COR-L47 (cell line): ENCODE measurements at places on chromosomes 13 and 19.

GRCh38 chr13:49615836-49616675 lies 12.3 kb upstream of the ARL11 start:
- DNase-seq, result no peak

- DNase-seq, result peak; percentile 13
These were observed 116.0 kb upstream of the RNF113B start for GRCh38 chr13:98293103-98293502.

GRCh38 chr19:17871878-17872250 lies at the start of gene SLC5A5:
TSS of gene SLC5A5 (plus strand) at chr19:17871945. CDS start at chr19:17872320, 375 bp downstream.
- no peak for DNase-seq

- DNase-seq, result no peak
These were observed 124.9 kb upstream of the UBL3 start for GRCh38 chr13:29975283-29975682.

DNA sequence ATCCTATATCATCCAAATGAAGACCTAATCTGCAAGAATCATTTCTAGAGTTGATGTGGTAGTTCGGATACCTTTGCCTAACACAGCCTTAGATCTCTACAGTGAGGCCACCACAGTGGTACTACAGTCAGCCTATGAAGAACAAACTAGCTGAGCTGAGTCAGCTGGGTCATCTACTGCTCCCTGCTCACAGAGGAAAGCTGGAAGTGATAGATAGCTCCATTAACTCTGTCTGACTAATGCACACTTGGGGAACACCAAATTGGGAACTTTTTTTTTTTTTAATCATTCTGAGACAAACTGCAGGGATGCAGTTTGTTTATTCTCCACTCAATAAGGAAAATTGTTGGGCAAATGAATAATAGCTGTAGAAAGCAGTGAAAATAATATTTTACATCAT lies 1160.6 kb downstream of the PCDH9 start:
- no peak for DNase-seq

DNA sequence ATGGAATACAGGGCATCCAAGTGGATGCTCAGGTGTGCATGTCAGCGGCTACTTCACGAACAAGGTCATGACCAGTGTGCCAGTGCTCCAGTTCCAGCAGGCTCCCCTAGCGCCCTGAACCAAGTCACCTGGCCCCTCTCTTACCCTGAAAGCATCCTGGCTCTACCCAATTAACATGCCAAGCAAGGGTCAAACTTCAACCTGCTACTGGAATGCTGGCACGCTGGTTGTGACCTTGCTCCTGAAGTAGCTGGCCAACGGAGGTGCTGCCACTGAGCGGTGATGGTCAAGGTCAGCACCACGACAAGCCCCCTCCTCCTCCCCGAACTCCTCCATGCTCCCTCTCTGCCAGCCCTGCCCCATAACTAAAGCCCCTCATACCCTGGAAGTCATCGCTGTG lies 96.0 kb downstream of the CRYL1 start:
- no peak for DNase-seq

GRCh38 chr19:6423499-6424194 lies 964 bp downstream of the KHSRP start:
- no peak for DNase-seq

GRCh38 chr19:17420475-17420924 lies 653 bp downstream of the MVB12A start:
- no peak for DNase-seq

GRCh38 chr13:22162889-22163288 lies 492.0 kb downstream of the FGF9 start:
- no peak for DNase-seq

DNA sequence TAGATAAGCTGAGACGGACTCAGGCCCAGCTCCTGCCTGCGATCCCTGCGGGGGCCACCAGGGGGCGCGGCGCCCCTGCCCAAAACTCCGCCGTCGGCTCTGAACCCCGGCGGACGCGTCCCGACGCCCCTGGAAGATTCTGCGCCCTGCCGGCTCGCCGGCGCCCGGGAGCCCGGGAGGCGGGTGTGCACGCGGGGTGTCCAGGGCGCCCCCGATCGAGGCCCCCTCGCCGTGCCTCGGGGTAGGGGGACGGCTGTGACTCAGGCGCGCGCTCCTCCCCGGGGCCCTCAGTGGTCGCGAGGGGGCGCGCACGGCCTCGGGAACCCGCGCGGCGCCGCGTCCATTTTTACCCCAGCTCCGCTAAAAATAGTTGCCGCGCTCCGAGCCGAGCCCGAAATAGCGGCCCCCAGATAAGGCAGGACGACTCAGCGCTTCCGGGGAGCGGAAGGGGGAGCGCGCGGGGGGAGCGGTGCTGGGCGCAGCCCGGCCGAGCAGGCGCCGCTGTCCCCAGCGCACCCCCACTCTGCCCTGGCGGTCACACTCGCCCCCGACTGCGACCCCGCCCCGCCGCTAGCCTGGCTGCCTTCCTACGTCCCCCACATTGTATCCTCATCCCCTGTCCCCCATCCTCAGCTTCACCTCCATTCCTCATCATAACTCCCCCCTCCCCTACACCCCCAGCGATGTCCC lies 16.0 kb upstream of the ERCC1 start:
- DNase-seq, result peak; percentile 66

DNA sequence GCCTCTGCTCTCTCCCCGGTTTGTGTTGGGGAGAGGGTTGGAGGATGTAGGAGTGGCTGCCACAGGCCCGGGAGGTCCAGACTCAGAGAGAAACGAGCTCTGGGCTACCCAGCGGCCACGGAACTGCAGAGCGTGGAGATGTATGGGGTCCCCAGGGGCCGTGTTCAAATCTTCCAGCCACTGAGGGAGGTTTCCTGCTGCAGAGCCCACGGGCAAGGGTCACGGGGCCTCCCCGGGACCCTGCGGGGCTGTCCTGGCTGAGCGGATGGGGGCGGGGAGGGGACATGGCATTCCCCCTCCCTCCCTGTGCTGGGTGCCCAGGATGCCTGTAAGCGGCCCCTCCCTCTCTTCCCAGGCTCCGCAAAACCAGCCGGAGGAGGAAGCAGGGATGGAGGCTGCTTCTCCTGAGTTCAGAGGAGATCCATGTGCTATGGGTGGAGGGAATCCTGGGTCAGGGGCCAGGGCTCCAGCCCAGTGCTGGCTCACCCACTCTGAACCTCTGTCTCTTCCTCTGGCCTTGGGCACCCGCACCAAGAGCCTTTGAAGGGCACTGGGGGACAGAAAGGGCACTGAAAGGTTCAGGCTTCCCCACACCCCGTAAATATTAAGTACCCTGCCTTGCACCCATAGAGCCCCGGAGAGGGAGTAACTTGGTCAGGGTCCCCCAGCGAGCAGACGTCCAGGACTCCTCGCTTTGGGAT lies 22.6 kb downstream of the SMIM24 start:
- no peak for DNase-seq

- no peak for DNase-seq
These were observed 46.2 kb upstream of the SOX21 start for GRCh38 chr13:94758436-94758960.

GRCh38 chr19:47370045-47370611 lies 21.0 kb downstream of the DHX34 start:
- DNase-seq, result no peak

DNA sequence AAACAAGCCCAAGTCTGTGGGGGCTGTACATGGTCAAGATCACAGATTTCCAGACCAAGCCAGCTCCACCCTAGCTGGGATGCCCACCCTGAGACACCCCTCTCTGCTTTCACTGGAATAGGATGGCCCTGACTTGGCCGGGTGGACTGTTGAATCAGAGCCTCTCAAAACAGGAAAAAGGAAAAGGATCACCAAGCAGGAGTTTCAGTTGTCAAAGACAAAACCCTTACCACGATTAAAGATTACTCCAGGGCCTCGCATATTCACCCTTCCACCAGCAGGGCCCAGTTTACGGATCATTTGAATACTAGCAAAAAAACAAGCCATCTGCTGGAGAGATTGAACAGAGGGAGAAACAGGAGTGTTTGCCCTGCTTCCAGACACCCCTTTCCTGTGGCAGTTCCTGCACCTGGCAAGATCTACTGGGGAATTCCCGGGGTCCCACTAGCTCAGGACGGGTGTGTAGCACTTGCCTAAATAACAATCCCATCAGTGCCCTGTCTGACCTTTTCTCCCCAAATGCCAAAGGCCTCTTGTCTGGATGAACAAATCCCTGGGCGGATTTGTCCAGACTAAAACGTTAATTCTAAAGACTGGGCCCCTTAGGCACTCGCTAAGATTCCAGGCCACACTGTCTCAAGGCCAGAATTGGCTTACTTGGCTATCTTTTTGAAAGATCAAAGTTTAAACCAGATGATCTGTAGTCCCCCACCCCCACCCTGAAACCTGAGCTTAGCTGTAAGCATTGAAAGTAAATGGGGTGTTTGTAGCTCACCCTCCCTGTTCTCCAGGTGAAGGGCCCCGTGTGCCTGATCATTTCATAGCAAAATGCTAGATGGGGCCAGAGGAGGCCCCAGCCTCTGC lies 38.4 kb downstream of the ACTN4 start:
- no peak for DNase-seq

- DNase-seq, result no peak
These were observed 159.9 kb downstream of the MZT1 start for GRCh38 chr13:72567566-72567965.

DNA sequence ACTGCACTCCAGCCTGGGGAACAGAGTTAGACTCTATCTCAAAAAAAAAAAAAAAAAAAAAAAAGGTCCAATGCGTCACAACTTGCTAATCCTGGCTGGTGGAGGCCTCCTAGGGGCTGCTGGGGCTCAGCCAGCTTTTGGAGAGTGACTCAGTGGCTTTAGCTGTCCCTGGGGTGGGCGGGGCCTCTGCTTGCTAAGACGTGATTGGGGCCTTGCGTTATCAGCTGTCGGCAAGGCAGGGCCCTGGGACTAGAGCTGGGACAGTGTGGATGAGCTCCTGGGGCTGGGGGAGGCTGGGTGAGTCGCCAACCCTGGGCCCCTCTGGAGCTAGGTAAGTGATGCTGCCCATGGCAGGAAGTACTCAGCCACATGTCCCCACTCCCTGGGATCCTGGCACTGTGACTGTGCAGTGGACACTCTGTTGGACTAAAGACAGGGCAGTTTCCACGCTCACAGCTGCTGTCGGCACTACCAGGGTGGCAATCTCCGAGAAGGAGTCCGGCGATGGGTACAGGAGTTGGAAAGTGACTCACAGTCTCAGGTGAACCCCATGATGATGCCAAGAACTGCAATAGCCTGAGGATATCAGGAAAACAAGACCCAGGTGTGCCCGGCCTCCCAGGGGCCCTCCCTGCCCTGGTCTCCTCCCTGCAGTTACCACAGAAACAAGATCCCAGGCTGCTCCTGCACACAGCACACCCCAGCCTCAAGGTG lies 32.2 kb downstream of the F2RL3 start:
- no peak for DNase-seq

DNA sequence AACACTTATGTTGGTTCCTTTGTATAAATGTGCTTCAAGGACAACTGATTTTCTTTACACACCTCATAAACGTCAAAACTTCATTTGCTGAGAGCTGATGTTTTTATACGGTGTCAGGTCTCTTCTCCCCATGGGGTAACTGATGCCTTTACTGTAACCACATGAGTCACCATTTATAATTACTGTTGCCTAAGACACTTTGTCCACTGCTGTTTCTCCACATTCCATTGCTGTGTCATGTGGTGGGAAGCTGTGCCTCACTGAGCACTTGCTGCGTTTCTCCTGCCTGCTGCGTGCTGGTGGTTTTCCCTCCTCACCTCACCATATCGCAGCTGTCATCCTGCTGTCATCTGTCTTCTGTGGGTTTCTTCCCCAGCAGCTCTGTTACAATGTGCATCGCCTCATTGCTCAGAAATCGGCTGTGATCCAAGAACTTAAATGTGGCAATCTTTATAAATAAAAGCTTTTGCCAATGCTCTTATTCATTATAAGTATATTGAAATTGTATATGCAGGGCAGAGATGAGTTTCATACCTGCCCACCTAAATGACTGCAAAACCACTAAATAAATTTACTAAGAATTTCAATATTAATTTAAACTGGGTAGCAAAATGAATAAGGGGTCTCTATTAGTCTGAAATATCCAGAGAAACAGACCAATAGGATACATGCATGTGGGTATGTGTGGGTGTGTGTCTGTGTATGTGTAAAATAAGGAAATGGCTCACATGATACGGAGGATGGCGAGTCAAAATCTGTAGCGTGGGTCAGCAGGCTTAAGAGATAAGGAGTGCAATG lies 547.0 kb upstream of the SLITRK5 start:
- DNase-seq, result no peak

GRCh38 chr19:47618771-47619170 lies 9.8 kb downstream of the BICRA start:
- no peak for DNase-seq

DNA sequence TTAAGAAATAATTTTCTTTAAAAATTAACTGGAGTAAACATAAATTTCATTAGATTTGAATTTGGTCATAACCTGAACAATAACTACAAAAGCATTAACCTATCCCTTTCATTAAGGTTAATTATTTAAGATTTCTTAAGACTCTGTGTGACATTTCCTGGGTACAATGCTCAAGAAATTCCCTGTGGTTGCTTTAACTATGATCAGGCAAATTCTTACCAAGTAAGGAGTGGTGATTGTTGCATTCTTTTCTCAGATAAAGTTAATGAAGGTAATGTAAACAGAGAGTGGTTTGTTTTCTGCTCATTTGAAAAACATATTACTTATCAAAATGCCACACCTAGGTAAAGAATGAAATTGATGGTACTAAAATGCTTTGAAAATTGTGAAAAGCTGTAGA lies 114.8 kb upstream of the MIR17HG start:
- no peak for DNase-seq

GRCh38 chr19:38911388-38912001 lies 491 bp downstream of the CCER2 start:
- DNase-seq, result no peak

DNA sequence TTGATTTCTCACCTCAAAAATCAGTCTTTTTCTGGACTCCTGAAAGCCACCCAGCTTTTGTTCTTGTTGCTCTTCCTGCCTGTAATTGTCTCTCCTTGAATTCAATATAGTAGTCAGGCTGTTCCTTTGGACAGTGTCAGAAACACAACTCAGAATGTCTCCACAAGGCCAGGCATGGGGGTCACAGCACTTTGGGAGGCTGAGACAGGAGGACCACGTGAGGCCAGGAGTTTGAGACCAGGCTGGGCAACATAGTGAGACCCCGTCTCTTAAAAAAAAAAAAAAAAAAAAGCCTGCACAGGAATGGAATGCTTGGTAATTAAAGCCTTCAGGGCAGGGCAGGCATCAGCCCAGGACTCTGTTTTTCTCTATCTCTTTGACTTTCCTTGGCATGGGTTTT lies 8.9 kb upstream of the BAX start:
- no peak for DNase-seq

DNA sequence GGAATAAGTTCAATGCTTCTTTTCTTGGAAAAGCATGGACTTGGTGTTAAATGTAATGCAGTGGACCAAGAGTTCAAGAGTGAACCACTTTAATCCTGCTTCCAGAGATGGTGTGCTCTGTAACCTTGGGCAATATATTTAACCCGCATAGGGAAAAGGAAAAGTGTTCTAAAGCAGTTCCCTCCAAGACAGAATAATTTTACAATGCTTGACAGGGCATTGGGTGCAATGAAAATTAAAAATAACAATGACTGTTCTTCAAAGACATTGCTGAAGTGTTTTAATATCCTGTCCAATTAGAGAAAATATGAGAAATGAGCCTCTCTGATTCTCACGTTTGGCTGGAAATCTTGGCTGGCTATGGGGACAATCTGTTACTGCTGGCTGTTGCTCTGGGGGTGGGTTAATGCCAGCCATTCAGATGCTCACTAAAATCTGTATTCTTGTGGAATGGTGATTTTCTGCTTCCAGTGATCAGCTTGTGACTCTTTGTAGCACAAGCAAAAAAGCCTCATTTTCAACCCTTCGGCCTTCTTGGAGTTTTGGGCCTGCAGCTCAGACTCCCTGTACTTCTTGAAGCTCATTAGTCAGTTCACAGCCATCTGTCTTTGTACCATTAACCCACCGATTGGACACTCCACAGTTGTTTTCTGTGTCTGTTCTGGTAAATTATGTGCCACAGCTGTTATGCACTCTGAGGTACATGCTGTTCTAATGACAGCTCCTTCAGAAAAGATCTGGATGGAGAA lies 310.6 kb downstream of the LMO7 start:
- no peak for DNase-seq
